Stimulated activated CD8-positive, alpha-beta memory T cell treated with anti-CD3 and anti-CD28 coated beads, Interleukin-2, amount 100 ng/mL, for 1 hour (primary cell): ENCODE measurements at places on chromosomes 1 and 21.
A peak's percentile ranks its signal among the peaks of the same experiment; 100 is the strongest.

DNA sequence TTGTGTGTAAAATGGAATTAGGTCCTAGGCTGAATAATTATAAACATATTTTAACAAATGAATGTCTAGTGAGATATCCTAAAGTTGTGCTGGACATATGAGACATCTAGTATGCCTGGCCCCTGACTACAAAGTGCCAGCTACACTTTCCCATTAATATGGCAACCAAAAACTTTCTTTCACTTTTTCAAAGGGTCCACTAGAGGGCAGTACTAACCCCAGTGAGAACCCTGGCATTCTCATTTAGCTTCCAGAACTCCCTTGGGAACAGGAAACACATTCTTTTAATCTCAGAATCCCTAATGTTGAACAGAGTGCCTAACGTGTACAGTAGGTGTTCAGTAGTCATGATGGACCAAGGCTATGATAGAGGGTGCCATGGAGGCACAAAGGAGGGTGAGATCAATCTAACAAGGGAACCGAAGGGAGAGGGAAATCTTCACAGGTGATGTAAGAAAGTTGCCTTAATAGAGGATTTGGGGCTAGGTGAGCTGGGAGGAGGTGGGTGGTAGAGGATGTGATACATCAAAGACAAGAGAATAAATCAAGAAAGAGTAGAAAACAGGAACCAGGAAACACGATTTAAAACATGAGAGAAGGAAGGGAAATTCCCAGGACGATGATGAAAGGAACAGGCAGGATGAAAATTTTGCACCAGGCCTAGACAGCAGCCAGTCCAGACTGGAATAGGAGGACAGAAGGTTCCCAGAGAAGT, 41.6 kb downstream of the NSL1 start:
- DNase-seq: no peak

- DNase-seq: no peak
These were observed 16.8 kb downstream of the SUCO start for GRCh38 chr1:172549621-172550280.

GRCh38 chr1:80453775-80454174, 1347.0 kb upstream of the ADGRL2 start:
- DNase-seq: no peak

DNA sequence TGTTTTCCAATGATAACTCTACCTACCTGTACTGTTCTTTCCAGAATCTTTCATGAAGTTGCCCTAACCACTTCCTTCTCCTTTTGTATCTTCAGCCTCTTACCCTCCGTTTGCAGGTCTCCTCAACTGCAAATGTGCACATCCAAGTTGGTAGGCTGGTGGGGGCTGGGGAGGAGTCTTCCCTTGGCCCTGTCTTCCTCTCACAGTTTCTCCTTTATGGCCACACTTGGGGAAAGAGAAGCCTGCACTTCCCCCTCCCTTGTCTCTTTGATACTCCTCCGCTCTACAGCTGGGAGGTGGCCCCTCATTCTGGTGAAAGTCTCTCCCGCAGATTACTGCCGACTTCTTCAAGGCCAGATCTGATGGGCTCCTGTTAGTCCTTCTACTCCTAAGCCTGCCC, 26.9 kb upstream of the GPR88 start:
- no peak for DNase-seq

DNA sequence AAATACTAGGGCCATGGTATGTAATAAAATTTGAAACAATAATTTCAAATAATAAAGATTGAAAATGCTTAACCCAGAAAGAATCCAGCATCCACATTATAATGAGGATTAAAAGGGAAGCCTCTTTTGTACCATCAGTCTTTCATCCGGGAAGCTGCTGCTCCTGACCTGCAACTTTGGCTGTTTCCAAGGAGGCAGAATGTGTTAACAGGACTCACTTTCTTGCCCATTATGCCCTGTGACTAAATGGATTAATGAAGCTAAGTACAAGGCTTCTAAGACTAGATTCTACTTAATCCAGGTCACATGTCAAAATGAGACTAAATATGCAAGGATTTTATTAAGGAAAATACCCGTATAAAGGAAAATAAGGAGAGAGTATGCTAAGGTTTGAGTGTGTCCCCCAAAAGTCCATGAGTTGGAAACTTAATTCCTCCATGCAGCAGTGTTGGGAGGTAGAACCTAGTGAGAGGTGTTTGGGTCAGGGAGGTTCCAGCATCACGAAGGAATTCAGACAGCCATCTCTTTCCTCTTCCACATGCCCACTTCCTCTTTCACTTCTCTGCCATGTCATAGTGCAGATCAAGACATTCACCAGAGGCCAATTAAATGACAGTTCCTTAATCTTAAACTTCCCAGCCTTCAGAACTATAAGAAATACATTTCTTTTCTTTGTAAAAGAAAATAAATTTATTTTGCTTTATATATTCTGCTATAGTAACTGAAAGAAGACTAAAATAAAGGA, 27.7 kb downstream of the FMO2 start:
- no peak for DNase-seq

GRCh38 chr1:66147226-66147835, 354.6 kb downstream of the PDE4B start:
- no peak for DNase-seq

DNA sequence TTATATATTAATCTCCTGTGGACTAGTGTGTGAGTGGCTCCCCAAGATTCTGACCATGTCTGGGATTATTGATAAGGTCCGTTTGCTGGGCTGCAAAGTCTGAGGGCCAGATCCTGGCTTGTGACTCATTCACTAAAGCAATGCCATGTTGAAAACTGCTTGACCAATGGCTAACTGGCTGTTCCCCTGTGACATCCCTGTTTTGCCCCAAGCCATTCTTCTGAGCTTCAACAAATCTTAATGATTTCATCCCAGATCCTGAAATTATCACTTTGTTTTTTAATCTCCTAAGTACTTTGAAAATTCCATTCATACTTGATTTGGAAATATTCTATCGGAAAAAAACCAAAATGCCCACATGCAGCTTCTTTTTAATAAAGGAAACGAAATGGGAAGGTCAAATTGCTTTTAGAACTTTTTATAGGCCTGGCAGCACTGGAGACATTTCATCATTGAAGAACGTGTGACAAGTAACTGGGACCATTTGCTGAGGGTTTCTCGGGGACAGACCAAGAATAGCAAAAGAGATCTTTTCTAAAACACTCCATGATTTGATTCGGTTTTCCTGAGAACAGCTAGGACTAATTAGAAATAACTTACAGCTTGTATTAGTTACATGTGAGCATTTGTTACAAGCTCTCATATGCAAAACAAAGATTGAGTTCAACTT, 121.3 kb downstream of the TGFB2 start:
- no peak for DNase-seq

DNA sequence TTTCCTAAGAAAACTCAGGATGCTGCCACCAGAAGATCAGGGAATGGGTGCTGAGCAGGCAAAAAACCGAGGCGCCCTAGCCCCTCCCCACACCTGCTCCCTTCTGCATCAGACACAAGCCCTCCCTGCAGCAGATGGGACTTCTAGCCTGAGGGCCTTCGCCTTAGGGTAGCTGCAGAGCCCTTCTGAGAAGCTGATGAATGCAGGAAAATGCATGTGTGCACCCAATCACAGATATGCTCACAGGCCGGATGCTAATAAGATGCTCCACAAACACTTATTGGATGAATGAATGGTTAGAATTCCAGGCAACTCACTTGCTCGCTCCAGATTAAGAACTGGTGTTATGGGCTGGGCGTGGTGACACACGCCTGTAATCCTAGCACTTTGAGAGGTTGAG, 6.8 kb upstream of the C1orf210 start:
- DNase-seq: no peak

GRCh38 chr1:246274186-246274585, 232.9 kb downstream of the SMYD3 start:
- no peak for DNase-seq

DNA sequence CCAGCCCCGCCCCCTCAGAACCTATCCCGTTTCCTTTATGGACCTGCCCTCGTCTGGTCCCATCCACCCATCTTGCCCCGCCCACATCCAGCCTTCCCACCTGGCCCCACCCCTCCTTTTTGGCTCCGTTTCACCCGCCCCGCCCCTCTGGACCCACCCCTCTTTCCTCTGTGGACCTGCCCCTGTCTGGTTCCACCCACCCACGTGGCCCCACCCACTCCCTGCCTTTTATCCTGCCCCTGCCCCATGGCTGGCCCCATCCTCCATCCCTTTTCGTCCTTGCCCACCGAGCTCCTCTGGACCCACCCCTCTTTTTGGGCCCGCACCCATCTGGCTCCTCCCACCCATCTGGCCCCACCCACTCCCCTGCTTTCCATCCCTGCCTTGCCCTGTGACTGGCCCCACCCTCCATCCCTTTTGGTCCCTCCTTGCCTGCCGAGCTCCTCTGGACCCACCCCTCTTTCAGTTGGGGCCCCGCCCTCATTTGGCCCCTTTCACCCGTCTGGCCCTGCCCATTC, 177.3 kb downstream of the CAMTA1 start:
- peak; percentile 4 for DNase-seq

DNA sequence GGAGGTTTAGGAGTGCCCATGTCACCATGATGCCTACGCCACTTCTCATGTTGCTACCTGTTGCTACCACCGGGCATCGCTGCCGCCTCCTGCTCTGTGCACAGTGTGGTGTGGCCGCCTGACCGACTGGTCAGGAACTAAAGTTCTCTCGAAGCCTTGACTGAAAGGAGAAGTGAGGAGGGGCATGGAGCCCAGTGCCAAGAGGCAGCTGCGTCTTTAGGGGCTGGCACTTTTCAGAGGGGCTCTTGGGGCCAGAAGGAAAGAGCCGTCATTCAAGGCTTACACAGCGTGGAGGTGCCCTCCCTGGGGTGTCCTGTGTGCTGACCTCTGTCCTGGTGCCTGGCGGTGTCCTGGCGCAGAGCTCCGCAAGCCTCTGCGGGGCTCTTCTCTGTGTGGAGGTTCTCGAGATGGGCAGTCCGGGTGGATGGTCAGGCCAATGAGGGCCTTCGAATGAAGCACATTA, 57.2 kb downstream of the ADARB1 start:
- no peak for DNase-seq

DNA sequence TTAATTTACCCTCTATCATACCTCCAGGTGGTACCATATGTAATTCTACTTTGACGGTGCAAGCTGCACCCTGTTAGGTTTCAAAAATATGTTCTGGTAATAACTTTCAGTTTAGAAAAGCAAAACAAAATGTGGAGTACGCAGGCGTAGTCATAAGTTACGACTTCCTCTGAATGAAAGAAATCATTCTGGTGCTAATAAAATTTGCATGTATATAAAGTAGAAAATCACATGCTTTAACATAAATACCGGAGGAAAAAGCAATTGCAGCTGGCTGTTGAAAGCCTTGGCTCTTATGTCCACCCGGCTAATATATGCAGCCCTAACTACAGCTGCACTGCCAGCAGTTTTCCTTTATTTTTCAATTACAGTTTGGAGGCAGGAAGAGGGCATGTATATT, 65.2 kb upstream of the TMPRSS15 start:
- no peak for DNase-seq

DNA sequence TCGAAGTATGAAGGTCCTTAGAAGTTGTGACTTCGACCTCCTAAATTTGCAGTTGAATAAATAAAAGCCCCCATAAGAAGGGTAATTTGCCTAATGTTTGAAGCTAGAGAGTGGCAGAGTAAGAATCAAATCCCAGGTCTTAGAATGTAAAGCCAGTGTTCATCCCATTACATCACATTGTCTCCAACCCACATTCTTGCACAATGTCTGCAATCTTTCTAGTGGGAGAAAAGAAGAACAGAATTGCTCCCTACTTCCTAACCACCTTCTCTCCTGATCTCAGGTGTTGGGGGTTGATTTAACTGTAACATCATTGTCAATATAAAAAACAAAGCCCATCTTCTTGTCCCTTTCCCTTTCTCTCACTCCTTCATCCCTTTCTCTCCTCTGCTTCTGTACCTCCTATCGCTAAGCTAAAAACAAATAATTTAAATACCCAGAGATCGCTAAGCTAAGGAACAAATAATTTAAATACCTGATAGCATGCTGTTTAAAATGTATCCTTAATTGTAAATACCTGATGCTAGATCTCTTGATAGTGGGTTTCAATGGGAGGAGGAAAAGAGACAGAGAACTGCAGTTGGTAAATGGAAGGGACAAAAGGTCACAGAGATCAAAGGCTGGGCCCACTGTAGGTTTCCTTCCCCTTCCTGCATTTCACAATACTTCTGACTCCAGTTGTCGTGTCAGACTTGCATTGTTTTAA, 32.1 kb upstream of the CCDC190 start:
- no peak for DNase-seq

GRCh38 chr1:197277166-197277565, 9.1 kb downstream of the CRB1 start:
- no peak for DNase-seq

GRCh38 chr1:242081446-242081845, 82.5 kb upstream of the MAP1LC3C start:
- no peak for DNase-seq

DNA sequence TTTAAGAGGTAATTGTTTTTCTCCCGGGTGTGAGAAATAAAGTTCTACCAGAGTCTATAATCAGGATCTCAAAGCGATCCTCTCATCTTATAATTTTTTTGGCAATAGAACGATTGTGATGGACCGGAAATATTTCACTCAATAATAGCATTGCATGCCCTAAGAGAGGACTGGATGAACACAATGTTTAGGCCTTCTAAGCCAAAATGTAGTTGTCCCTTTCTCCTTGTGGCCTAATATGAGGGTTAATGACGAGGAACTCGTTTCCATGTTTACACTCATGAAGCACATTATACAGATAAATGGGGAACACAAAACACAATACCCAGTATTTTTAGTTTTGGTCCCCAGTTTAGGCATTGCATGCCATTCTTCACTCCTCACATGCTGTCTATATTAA, 5.9 kb downstream of the TBX15 start:
- DNase-seq: no peak

GRCh38 chr1:85366391-85367170, 90.1 kb upstream of the BCL10 start:
- DNase-seq: no peak

- no peak for DNase-seq
These were observed 420.6 kb upstream of the DEPDC1 start for GRCh38 chr1:68917456-68917855.

GRCh38 chr1:113185463-113186104, 112.6 kb downstream of the LRIG2 start:
- DNase-seq: no peak

DNA sequence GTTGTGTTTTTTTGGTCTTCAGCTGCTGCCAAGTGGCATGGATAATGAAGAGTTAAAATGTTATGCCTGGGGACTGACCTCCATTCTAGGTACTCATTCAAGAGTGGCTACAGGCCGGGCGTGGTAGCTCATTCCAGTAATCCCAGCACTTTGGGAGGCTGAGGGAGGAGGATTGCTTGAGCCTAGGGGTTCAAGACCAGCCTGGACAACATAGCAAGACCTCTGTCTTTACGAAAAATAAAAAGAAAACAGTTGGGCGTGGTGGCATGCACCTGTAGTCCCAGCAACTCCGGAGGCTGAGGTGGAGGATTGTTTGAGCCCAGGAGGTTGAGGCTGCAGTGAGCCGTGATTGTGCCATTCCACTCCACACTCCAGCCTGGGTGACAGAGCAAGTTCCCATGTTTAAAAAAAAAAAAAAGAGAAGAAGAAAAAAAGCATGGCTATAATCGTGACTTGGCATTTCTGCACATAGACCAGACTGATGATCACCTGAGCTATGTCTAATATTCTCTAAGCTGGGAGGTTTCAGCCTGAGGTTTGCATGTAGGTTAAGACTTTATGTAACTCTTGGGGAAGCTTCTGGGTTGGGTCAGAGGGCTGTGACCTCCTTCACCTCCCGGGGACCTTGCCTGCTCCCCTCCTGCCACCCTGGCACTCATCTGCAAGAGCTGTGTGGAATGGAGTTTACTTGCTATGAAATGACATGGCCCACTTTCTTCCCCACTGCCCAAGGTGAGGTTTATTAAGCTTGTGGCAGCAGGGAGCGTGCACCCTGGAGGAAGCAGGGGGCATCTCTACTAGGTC, 51.3 kb downstream of the DHRS3 start:
- DNase-seq: no peak

GRCh38 chr21:39984286-39984991, 117.2 kb downstream of the PCP4 start:
- no peak for DNase-seq
